ENCODE measurements at places on chromosomes 7 and 10.

DNA sequence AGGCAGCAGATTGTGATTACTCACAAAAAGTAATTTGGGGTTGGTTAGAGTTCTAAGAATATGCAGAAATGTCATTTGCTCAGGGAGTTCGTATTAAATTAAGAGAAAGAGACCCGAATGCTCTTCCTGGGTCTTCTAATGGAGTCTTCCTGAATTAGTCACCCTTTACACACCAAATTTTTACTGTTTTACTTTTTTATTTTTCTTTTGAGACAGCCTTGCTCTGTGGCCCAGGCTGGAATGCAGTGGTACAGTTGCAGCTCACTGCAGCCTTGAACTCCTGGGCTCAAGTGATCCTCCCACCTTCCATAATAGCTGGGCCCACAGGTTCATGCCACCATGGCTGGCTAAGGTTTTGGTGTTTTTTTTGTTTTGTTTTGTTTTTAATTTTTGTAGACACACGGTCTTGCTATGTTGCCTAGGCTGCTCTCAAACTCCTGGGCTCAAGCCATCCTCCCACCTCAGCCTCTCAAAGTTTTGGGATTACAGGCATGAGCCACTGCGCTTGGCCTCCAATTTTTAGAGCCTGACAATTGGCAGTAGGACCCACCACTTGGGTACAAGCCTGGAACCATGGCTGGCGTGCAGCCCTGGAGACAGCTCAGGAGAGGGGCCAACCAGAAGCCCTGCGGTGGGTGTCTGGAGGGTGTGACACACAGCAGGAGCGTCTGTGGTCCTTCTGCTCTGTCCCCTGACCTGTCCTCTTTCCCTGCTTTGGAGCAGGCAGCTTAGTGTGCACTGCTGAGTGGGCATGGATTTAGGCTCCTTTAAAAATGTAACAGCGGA lies 16.4 kb upstream of the BHLHA15 start:
- DNase-seq = no peak

DNA sequence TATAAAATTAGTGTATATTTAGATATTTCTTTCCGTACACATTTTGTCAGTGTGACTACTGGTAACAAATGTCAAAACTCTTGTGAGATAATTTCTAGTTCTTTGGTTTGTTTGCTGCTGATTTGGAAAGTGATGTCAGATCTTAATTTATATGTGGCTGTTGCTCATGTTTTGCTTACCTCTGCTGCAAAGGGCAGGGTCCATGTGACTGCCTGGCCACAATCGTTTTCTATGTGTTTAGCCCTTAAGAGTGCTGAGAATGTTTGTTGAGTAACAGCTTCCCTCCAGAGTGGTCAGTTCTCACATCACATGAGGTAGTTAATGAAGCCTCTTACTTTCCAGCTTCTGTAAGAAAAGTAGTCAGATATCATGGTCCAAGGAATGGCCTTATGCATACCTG lies 4.2 kb downstream of the NRBF2 start:
- DNase-seq = no peak

DNA sequence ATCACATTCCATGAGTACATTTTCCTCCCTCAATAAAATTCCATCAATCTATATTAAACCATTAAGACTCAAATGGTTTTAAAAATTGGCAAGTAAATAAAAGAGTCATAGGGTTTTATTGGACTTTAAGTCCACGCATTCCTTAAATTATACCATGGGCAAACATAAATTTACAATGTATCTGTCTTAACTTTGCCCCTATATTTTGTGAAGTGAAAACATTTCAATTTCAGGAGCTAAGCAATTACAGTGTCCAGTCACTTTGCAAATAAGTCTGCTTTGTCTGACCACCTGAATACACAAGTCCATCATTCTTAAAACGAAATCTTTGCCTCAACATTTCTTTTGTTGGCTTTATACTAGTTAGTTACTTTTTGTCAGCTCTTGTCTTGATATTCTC lies 197.5 kb upstream of the SEMA3D start:
- no peak for DNase-seq

GRCh38 chr7:45217358-45217757 lies 59.8 kb downstream of the RAMP3 start:
- DNase-seq = no peak

DNA sequence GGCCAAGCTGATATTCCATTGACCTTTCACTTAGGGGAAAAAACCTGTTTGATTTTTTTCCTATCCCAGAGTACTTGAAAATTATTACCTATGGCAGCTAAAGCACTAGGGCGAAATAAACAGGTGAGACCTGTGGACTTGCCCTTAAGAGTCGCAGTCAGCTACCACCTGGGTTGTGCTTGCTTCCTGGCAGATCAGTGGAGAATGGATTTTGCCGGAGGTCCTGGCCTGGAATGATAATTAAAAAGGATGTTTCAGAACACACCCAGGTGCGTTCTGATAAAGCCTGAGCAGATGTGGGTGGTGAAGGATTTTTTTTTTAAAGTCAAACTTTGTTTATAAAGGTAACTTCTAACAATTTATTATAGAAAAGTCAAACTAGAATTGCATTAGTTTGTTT lies 59.1 kb downstream of the AUTS2 start:
- DNase-seq = no peak

DNA sequence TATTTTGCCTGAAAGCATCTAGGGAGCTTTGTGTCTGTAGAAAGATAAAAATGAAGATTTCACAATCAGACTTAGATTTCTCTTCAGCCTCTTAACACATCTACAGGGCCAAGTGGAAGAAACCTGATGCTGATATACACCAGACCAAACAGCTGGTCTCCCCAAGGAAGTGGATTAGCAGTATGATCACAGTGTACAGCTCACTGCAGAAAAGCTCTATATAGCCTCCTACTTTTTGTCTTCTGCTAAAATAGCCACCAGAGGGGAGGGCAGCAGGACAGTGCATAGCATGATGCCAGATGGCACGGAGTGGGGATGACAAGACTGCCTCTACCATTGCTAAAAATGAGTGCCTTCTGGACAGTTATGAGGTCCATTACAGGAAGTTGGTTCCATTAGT lies 16.0 kb downstream of the FAM13C start:
- DNase-seq = no peak

- DNase-seq = no peak
Measured at GRCh38 chr10:22087402-22087738, 83.8 kb upstream of the DNAJC1 start.

DNA sequence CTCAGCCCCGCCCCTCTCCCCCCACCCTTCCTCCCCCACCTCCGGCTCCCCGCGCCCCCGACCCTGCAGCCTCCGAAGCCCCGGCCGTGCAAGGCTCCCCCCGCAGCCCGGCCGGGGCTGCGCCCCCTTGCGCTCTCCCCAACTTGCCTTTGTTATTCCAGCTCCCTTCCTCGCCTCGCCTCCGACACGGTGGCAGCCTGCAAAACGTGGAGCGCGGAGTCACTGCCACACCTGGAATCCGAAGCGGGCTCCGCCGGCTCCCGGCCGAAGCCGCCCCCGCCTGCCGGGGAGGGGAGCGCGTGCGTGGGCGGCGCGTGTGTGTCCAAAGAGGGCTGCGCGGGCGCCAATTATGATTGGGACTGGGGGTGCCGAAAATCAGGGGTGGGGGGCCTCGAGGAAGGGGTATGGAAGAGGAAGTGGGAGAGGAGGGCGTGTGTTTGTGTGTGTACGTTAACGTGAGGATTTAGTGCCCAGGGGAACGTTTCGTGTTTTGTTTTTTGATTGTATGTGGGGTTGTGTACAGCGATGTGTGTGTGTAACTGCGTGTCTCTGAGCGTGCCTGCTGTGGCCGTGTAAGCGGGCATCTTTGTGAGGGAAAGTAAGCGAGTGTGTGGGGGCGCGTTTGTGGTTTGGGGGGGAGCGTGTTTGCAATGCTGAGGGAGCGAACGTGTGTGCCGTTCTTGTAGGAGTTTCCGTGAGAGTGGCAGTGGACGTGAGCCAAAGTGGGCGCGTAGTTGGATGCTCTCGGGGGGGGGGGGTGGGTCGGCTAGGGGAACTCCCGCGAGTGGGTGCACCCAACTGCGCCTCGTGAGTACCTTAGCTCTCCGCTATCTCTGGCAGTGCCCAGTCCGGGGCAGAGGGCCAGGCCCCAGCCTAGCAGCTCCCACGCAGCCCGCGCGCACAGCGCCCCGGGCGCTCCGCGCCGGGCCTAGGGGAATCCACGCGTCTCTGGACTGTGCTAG lies 1.2 kb upstream of the ZMIZ1 start:
- DNase-seq = peak; percentile 94

- no peak for DNase-seq
Measured at GRCh38 chr7:31603046-31603445, 84.0 kb upstream of the PPP1R17 start.

DNA sequence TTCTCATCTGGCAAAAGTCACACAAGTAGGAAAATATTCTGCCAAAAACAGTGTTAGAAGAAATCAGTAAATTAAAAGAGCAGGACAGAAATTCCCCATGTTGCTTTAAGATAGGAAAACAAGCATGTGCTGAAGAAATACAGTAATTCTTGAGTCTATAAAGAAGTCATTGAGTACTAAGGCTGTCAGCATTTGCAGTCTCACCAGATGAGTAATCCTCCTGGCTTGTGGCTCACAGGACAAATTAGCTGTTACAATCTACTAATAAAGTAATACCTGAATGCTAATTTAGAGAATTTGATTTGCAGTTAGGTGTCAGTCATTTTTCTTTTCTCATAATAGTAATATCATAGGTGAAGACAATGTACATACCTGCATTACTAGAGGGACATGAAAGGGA lies 1158.9 kb upstream of the CELF2 start:
- no peak for DNase-seq

GRCh38 chr7:27182861-27183681 lies 2.0 kb downstream of the HOXA11 start:
- peak; percentile 56 for DNase-seq

DNA sequence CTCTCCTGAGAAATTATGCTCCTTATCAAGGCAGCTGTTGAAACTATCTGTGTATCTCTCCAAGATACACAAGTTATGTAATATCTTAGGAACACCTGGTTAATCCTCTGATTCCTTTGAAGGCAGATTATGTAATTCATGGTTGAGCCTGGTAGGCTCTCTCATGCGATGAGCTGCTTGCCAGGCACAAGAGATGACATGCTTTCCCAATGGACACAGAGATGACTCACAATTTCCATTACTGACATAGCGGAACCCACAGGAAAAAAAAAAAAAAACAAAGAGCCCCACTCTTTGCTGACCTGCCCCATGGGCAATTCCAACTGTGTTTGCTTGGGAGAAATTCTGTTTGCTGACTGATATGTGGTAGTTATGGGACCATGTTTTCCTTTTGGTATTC lies 736.4 kb upstream of the PHF14 start:
- DNase-seq = no peak

DNA sequence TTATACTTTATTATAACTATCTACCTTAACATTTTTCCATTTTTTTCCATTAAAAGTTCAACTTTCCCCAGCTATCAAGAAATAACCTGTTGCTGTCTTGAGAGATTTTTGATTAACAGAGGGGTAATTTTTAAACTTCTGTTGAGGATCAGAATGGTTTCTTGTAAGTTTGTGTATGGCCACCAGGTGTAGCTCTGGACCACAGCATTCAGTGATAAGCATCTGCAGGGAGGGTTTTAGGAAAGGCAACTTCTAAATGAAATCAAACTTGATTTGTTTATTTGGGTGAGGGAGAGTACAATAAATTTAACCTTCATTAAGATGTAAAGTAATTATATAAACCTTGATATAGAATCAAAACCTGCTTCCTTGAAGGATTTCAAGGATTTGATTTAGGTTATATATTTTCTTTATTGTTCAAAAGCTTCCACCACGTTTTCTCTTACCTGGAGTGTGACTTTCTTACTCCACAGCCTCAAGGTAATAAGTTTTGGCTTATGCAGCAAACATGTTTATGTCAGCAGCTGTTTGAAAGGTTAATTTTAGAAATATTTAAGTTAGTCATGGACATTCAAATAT lies 153.3 kb downstream of the STK31 start:
- no peak for DNase-seq

DNA sequence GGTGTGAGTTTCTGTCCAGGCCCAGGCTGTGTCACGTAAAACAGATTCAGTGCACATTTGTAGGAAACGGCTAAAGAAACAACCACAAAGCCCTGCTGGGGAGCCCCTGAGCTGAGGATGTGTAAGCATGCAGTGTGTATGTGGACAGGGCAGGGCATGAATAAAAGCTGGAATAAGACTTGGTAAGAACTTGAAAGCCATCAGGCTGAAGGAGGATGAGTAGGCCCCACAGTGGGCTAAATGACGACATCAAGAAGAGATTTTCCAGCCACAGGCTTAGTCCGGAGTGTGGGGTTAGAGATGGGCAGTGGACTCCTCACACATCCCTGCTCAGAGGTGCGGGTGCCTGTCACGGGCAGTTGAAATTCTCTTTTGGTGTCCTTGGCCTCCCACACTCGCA lies 270.7 kb upstream of the BMPER start:
- DNase-seq = no peak

DNA sequence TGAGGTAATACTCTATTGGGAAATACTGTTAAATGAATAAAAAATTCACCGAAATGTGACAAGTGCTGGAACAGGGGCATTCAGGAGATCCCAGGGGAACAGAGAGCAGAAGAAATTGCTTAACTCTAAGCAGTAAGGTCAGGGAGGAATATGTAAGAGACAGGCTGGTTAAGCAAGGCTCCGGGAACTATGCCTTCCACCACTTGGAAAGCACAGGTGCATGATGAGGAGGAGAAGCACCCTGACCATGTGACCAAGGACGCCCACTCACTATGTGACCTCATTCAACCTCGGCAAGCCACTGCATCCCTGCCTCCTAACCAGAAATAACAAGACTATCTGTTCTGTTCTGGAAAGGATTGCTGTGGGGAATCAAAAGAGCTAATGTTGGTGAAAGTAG lies 218.4 kb downstream of the ELMO1 start:
- DNase-seq = no peak

DNA sequence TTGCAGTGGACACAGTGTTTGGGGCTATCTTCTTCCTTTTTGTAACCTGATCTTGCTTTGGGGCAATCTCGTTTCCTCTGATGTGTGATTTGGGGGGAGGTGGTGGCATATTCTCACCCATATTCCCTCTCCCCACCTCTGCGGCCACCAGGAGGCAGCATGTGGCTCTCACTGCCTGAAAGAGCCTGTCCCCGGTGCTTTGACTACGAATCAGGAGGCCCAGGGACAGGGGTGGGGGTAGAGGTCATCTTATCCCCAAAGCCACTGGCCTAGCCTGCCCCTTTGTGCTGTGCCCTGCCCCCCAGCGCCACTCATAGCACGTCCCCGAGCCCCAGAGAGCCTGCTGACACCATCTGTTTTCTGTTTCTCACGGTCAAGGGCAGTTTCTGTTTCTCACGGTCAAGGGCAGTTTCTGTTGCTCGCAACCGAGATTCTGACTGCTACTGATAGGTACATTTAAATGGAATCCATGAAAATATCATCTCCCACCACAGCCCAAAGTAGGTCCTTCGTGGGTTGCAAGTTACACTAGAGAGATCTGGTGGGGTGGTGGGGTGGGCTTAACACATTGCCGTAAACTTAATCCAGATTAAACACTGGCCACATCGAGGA lies 28.2 kb downstream of the PHYH start:
- DNase-seq = peak; percentile 63
